ENCODE measurements at places on chromosomes 7 and 10. TPM values are rescaled to one million over a fixed set of nuclear protein-coding genes. Genes with fewer than 3 reads are reported as not detected.

C7orf57 gene
- not detected for polyA plus RNA-seq

PIP gene
- polyA plus RNA-seq: not detected

TMEM270 gene
- not detected for polyA plus RNA-seq

RBM20 gene
- polyA plus RNA-seq: not detected

LIPK gene
- polyA plus RNA-seq: not detected

INMT gene
- not detected for polyA plus RNA-seq

DLX6 gene
- not detected for polyA plus RNA-seq

SMIM30 gene
- polyA plus RNA-seq: 46.6 TPM

ST8SIA6 gene
- not detected for polyA plus RNA-seq

PNLIPRP3 gene
- polyA plus RNA-seq: not detected

TMEM248 gene
- 121 TPM for polyA plus RNA-seq
